ENCODE measurements at places on chromosomes 6 and 20.

DNA sequence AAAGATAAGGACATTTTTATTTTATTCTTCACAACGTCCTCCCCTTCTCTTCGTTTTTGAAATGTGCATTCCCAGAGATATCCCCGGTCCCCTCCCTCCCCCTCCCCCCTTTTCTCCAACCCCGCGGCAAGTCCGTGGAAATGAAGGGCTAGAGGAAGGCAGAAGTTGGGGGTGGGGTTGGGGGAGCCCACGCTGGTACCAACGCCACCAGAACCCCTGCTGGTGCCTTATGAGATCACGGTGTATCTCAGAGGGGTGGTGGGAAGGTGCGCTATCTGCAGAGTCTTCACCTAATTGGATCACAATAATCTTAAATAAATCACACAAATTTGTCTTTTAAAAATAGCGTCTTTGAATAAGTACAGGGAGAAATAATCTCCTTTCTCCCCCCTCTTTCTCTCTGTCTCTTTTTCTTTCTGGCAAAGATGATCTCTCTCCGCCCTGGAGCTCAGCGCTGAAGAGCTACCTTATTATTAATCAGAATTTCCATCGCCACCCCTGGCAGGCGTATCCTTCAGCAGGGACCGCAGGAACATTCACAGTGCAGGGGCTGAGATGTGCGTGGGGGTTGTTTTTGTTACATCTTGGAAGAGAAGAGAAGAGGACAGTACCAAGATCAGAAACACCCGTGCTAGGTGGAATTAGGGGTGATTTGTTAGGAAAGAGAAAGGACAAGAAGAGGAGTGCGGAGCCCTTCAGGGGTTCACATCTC lies 915 bp downstream of the CLVS2 start:
- DNase-seq = no peak

- DNase-seq = no peak
Observed at GRCh38 chr20:2296524-2297356, 939 bp downstream of the TGM3 start.

DNA sequence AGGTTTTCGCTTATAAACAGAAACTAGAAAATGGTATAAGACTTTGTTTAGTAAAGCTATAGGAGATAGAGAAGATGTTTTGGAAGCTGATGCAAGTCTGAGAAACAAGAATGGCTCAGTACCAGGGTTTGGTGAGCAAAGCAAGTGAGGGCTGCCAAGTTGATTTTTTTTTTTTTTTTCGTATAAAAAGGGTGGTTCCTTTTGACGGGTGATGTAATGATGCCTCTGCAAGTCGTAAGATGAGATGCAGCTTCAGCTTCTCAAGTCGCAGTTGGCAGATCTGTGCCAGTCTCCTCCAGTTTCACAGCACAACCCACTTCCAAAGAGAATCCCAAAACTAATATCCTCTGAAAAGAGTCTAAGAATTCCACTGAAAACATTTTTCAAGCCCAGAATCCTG lies 252.8 kb upstream of the CDH4 start:
- no peak for DNase-seq

- DNase-seq = no peak
Observed at GRCh38 chr6:144757299-144757698, 472.2 kb downstream of the UTRN start.

DNA sequence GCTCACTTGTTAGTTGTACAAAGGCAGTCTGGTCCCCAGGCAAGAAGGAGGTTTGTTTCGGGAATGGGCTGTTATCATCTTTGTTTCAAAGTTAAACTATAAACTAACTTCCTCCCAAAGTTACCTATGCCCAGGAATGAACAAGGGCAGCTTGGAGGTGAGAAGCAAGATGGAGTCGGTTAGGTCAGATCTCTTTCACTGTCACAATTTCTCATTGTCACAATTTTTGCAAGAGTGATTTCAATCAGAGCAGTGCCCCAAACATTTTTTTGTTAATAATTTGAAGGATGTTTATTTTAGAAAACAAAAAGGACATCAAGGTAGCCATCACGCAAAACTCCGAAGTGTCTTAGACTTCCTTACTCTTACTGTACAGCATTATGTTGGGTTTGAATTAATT lies 170.8 kb downstream of the NFATC2 start:
- no peak for DNase-seq

DNA sequence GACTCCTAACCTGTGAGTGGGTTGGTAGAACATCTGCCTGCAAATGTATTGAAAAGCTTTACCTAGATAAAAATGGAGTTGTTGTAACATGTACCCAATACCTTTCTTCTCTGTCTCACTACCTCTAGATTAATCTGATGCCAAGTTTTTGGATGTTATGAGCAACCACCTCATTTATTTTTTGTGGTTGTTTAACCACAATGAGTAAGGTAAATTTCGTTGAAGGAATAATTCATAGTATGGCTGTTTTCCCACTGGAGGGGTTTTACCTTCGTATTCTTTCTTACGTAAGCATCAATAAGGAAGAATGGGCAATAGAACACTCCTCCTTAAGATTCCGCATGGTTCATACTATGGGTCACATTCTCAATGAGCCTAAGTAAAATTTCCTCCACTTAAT lies 165.4 kb downstream of the CDH26 start:
- no peak for DNase-seq

- peak; percentile 69 for DNase-seq
Observed at GRCh38 chr6:11053307-11053706, 9.2 kb upstream of the ELOVL2 start.

- DNase-seq = no peak
Observed at GRCh38 chr6:4582506-4583417, 193.4 kb upstream of the CDYL start.

- DNase-seq = no peak
Observed at GRCh38 chr6:87210979-87211378, 55.6 kb downstream of the ZNF292 start.

GRCh38 chr6:6007366-6008088 lies 802 bp upstream of the NRN1 start:
- DNase-seq = no peak

- no peak for DNase-seq
Observed at GRCh38 chr20:43824309-43825050, 90.2 kb upstream of the TOX2 start.

DNA sequence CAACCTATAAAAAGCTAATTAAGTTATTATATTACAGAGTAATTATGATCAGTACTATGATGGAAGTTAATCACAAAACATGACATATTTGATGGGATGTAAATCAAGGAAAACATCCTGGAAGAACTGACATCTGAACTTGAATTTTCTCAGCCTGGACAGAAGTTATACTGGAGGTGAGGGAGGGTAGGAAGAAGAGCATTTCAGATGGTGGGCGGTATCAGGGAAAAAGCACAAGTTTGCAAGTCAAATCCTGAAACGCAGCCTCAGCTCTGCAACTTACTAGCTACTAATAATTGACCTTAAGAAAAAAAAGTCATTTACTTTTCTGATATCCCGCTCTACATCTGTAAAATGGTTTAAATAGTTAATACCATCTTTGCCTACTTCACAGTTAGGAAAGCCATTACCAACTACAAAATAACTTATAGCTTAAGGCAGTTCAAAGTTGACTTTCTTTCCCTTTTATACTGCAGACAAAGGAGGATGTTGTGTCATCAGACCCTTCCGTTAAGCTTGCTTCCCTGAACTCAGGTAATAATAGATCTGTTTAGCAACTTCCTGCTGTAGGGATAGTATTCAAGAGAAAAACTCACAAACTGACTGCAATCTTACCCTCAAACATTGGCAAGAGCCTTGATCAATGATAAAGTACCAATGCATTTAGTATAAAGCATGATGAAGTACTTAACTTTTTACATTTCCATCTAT lies 21.0 kb downstream of the NOL7 start:
- no peak for DNase-seq

DNA sequence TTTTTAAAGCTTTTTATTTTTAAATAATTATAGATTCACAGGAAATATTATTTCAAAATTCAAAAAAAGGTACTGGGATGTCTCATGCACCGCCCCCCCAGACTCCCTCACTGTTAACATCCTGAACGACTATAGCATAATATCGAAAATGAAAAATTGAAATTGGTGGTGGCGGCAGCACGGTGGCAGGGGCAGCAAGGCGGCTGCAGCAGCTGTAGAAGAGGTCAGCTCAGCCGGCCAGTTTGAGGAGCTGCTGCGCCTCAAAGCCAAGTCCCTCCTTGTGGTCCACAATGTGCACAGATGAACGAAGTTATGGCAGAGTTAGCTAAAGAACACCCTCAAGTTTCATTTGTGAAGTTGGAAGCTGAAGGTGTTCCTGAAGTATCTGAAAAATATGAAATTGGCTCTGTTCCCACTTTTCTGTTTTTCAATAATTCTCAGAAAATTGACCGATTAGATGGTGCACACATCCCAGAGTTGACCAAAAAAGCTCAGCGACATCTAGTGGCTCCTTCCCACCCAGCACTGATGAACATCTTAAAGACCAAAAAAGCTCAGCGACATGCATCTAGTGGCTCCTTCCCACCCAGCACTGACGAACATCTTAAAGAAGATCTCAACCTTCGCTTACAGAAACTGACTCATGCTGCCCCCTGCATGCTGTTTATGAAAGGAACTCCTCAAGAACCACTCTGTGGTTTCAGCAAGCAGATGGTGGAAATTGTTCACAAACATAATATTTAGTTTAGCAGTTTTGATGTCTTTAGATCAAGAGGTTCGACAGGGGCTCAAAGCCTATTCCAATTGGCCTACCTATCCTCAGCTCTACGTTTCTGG lies 100.8 kb downstream of the FAM217A start:
- DNase-seq = no peak

DNA sequence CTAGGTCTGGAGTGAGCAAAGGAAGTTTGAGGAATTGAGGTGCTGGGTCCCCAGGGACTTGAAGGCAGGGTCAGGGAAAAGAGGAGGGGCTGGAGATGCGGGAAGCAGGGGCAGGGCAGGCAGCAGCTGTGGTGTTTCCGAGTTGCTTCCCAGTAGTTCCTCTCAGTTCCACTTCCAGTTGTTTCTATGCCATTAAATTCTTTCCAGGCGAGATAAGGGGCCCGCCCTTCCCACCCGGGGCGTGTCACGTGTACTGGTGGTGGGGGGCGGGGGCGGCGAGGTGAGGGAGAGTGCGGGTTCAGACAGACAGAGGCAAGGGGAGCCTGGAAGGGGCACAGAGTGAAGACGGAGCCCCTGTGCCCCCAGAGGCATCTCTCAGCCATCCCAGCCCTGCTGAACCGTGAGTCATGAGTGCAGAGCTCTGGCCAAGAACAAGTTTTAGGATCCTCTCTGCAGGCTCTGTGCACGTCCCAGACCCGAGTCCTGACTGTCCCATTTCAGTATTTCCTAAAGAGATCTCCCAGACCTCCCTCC lies 977 bp downstream of the TNXB start:
- DNase-seq = no peak

DNA sequence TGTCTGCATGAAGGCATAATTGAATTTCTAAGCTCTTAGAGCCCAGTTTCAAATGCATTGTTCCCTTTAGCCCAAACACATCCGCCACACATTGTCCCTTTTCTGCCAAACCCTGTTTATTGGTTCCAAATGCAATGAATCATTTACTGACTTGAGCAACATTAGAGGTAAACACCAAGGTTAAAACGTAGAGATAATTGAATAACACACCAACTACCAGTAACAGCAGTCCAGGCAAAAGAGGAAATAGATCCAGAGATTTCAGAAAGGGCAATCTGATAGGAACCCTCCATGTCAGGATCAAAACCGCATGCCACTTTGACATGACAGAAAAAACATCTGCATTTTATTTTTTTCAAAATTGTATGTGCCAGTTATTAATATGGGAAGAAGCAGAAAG lies 114.8 kb downstream of the PKHD1 start:
- DNase-seq = no peak

- no peak for DNase-seq
Observed at GRCh38 chr6:162546905-162547304, 180.7 kb downstream of the PRKN start.

DNA sequence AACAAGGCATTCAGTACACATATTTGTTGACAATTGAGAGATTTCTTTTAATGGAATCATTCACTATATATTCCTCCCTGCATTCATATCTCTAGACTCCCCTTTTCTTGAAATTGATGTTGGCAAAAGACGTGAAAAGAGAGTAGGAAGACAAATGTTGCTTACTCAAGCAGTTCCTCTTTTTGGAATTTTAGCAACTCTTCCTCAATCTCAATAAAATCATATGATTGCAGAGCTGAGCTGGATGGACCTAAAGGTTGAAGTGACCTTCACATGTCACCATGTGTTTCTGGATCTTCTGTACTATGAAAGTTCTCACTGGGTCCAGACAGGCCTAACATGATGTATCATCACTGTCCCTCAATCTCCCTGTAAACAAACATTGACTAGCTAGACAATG lies 18.6 kb downstream of the ADGRF1 start:
- DNase-seq = no peak

- no peak for DNase-seq
Observed at GRCh38 chr6:125346201-125346925, 44.6 kb upstream of the HDDC2 start.

DNA sequence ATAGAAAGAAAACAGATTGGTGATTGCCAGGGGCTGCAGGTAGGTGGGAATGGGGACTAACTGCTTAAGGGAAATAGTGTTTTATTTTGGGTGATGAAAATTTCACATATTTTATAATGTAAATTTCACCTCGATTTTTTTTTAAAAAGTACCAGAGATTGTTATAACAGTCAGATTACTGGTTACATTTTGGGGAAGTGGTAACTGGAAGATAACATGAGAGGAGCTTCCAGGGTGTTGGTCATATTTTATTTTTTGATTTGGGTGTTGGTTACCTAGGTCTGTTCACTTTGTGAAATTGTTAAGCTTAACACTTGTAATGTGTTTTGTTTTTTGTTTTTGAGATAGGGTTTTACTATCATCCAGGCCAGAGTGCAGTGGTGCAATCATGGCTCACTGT lies 17.2 kb upstream of the CRIP3 start:
- no peak for DNase-seq

GRCh38 chr20:5687884-5688283 lies 62.3 kb upstream of the SHLD1 start:
- DNase-seq = no peak

DNA sequence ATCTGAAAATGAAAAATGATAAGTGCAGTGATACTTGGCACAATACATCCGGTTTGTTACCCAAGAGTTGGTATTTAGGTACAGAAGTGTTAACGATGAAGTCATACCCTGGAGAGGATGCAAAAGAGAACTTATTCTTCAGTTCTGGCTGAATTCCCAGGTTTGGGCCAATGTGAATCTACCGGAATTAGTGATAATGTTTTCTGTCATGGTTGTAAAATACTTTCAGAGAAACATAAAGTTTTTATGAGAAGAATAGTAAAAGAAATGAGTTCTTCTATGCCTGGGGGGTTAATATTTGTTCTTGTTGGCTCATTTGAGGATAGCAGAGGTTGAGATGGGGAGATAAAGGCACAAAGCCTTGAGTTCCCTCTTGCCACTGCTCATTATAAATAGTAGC lies 509.9 kb upstream of the POU3F2 start:
- no peak for DNase-seq

Data from left lobe of liver (tissue), 2 donors.